ENCODE measurements at places on chromosomes 12 and 14. TPM values are rescaled to one million over a fixed set of nuclear protein-coding genes. Genes with fewer than 3 reads are reported as not detected.

DNA sequence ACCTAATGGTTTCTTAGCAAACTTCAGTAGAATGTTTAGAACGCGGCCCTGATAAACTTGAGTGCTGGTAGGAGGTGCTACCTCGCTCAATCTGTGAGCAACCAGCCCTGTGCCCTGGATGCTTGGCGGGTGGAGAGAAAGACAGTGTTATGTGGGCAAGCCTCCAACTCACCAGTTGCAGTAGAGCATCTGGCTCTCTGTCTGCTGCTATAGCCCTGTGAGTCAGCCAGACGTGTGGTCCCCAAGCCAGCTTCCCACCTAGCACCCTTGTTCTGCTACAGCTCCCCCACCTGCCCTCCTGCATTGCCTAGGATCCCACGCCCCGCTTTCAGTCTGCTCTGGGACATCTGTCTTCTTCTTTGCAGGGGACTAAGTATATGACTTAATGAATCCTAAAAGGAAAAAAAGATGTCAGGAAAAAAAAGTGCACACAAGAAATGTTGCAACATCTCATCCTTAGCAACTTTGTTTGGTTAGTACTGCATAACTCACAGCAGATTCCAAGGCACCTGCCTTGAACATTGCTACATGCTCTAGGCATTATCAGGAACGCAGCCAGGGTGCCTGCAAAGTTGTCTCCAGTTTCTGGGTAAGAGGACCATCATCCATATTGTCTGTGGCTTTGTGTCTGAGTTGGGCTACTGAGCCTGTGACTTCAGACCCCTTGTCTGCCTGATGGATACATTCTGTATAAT, 13.6 kb downstream of the SNRNP35 start:
- no peak for DNase-seq

DNA sequence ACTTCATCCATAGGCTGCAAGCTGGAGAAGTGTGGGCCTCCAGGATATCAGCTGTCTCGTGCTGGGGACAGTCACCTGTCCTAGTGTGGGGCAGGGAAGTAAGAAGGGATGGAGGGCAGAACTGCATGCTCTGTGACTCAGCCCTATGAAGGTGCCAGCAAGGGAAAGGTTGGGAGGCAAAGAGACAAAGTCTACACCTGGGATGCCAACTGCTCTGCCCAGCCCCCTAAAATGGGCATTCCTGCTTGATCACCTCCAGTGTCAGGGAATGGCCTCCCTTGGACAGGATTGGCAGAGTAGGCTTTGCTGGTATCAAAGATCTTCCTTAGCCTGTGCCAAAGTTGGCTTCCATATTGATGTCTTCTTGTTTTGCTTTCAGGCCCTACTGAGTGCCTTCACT, 335.0 kb downstream of the BCL11B start:
- no peak for DNase-seq

DNA sequence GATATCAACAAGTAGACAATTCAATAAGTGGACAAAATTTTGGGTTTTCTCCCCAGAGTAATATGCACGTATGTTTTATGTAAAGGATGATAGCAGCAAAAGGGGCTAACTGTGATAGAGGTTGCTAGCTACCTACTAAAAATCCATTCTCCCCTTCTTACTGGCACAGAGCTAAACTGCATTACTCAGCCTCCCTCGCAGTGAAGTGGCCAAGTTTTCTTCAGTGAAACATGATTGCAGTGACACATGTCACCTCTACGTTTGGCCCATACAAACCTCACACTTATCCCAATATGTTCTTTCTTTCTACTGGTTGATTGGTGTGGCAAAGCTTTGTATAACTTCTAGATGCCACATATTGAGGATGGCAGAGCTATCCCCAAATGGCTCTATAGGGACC, 34.3 kb downstream of the GPR65 start:
- no peak for DNase-seq

DNA sequence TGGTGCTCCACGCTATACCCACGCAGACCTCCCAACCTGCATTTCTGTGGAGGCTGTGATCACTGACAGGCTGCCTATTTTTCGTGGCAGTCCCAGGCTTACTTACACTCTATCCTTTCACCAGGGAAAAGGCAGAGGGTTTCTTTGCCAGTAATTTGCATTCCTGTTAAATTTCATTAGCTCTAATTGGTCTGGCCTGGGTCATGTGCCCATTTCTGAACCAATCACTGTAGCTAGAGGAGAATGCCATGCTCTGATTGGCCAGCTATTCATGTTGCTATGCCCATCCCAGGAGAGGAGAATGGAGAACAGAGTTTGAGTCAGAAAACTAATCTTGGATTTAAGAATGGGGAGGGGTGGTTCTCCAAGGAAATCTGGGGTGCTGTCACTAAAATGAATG, 43.2 kb upstream of the TUNAR start:
- DNase-seq: no peak

DNA sequence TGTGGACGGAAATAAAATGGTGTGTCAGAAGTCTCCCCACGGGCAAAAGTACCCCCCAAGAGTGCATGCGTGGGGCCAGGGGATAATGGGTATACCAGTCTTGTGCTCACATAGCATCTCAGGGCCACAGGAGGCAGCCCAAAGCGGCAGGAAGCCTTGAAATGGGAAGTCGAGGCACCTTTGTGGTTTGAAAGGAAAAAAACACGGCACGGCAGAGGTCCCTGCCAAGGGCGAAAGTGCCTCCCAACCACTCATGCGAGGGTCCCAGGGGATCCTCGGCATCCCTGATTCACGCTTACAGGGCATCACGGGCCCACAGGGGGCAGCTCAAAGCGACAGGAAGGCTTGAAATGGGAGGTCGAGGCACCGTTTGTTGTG, 583.2 kb downstream of the ALG10 start:
- no peak for DNase-seq

GRCh38 chr12:85394065-85394464, 114.0 kb downstream of the ALX1 start:
- DNase-seq: no peak

- peak; percentile 70 for DNase-seq
These were observed 4.4 kb downstream of the SUSD6 start for GRCh38 chr14:69615496-69616407.

The CD27 gene
- total RNA-seq: 0.21 TPM

The ITGB7 gene
- 1.2 TPM for total RNA-seq

The TTC6 gene
- not detected for total RNA-seq

The ENDOU gene
- not detected for total RNA-seq

The FOXG1 gene
- not detected for total RNA-seq

The PPP1R13B gene
- 27.9 TPM for total RNA-seq

Measured in pancreas (tissue), 10 donors.